Fibroblast of the conjunctiva (primary cell): ENCODE measurements at places on chromosomes 6 and 20.

DNA sequence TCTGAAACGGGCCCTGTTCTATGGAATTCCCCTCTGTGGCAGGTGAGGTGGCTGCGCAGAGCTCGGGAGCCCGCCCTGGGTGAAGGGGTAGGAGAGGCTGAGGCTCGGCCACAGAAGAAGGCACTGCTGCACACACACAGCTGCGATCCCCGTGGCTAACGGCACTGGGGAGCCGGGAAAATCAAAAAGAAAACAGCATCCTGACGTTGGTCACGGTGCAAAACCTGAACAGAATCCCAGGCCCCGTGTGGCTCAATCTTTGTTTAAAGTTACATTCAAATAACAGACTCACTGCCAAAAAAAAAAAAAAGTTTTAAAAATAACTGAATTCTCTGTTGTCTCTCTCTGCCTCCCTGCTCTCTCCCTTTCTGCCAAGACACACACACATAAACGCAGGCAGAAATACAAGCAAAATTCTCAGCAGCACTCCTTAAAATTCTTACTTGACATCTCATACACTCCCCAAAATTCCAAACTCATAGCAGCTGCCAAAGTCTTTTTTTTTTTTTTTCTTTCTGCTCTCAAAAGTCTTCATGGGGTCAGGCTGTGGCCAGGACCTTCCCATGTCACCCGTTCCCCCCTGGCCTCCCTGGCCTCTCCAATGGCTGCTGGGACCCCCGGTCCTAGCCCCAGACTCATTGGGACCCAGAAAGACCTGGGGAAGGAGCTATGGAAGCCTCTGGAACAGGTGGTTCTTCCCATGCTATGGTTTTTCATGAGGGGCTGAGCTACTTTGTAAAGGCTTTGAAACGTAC lies 248.8 kb downstream of the TTLL2 start:
- no peak for DNase-seq

- DNase-seq, result no peak
Observed at GRCh38 chr6:97305414-97306066, 22.5 kb upstream of the MMS22L start.

DNA sequence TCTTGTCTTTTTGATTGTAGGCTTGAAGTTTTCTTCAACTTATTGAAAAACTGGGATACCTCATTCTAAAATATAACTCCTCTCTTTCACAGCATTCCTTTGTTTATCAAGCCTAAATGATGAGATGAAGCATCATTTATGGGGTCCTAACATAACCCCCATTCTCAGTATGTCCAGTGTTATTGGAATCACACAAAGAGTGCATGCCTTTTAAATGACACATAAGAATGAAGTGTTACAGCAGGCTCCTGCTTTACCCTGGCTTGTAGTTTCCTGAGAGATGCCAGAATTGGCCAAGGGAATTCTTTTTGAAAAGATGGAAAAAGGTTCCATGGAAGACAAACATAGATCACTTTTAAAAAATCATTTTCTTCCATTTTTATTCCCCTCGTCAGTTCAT lies 502.4 kb downstream of the BCKDHB start:
- DNase-seq, result no peak

GRCh38 chr6:28206928-28207509 lies 18.1 kb upstream of the ZSCAN9 start:
- no peak for DNase-seq

DNA sequence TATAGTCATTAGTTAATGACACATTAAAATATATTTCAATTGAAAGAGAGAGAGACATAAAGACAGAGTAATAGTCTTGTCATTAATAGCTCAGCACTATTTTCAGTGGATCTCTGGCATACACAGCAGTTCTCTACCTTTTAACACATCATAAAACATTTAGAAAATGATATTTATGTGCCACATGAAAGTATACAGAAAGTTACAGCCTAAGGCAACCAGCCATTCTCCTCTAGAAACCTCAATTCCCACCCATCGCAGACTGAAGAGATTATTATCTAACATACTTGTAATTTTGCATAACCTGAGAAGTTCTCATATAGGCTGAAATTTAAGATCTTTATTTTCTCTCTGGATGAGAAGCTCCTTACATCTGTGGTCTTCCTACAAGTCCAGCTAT lies 58.7 kb upstream of the FAM83B start:
- no peak for DNase-seq

- no peak for DNase-seq
Observed at GRCh38 chr20:58040447-58041290, 187.8 kb downstream of the ANKRD60 start.

- DNase-seq, result no peak
Observed at GRCh38 chr6:77620278-77620882, 32.5 kb upstream of the MEI4 start.

DNA sequence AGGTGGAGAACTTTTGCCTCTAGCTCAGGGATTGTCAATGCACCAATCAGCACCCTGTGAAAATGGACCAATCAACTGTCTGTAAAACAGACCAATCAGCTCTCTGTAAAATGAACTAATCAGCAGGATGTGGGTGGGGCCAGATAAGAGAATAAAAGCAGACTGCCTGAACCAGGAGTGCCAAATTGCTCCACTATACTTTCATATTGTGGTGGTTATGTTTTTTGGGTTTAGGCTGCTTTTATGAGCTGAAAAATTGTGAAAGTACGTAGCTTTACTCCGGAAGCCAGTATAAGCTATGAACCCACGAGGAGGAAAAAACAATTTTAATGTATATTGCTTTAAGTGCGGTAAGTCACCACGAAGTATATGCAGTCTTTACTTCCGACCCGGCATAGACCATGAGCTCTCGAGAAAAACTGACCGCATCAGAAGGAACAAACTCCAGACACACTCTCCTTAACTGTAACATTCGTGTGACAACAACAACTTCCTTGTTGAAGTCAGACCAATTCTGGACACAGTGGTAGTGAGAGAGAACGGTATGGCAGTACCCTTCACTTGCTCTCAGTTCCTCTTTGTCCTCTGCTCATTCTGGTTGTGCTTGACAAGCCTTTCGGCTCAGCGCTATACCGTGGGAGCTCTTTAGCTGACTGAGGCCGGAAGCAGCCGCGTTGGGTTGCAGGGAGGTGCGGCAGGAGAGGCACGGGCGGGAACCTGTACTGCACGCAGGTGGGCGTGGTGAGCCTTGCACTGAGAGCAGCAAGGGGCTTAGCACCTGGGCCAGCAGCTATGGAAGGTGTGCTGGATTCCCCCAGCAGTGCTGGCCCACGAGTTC lies 81.9 kb upstream of the E2F3 start:
- DNase-seq, result no peak
